ENCODE measurements at places on chromosomes 4 and X. TPM values are rescaled to one million over a fixed set of nuclear protein-coding genes. Genes with fewer than 3 reads are reported as not detected.

Gene MGARP
- 57.2 TPM for total RNA-seq

Gene ARX
- not detected for total RNA-seq

Gene MAGEA2B
- total RNA-seq = not detected

Gene CAPN6
- not detected for total RNA-seq

Gene ARR3
- not detected for total RNA-seq

Gene GRIA3
- total RNA-seq = not detected

Gene MTTP
- total RNA-seq = not detected

Gene WAS
- total RNA-seq = not detected
